Activated CD4-positive, alpha-beta T cell treated with anti-CD3 and anti-CD28 coated beads for 4 hours (primary cell): ENCODE measurements at places on chromosomes 6 and 20.

DNA sequence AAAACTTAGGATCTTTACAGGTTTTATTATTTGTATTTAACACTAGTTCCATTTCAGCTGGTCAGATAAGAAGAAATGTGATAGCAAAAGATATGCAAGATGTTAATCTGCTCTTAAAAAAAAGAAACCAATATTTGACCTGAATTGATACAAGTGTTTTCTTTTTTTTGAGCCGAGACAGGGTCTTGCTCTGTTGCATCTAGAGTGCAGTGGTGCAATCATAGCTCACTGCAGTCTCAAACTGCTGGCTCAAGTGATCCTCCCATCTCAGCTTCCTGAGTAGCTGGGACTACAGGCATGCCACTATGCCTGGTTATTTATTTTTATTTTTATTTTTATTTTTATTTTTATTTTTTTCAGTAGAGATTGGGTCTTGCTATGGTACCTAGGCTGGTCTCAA is 133.0 kb downstream of the GMPR start:
- no peak for DNase-seq

GRCh38 chr6:15358579-15359327 is 112.9 kb downstream of the JARID2 start:
- DNase-seq = no peak

- DNase-seq = no peak
Measured at GRCh38 chr6:36823421-36824096, 15.7 kb downstream of the CPNE5 start.

GRCh38 chr6:145814035-145814500 is 527 bp downstream of the FBXO30 start:
- DNase-seq = peak; percentile 2

GRCh38 chr6:95248499-95248898 is 328.8 kb upstream of the MANEA start:
- no peak for DNase-seq

DNA sequence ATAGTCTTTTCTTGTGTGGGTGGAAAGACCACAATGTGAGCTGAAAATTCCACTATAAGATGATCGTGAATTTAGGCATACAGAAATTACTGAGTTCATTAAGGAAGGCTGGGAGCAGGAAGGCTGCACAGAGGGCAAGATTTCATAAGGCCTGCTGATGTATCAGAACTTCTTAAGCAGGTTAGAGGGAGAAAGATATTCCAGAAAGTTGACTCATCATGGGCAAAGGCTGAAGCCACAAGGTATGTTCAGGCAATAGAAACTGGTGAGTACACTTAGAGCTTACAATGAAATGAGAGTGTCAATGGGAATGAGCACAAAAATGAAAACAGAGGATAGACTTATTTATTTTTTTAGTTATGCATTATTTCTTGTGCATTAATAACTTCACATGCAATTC is 618.6 kb downstream of the CBLN4 start:
- DNase-seq = no peak

GRCh38 chr6:1579096-1579495 is 30.6 kb upstream of the FOXC1 start:
- DNase-seq = no peak

GRCh38 chr20:1857466-1857865 is 37.7 kb upstream of the SIRPA start:
- DNase-seq = no peak

GRCh38 chr6:75853806-75854205 is 104.8 kb downstream of the MYO6 start:
- DNase-seq = no peak

GRCh38 chr6:167120583-167120903 is 2.4 kb upstream of the CCR6 start:
- DNase-seq = no peak

GRCh38 chr20:52210037-52210990 is 18.7 kb upstream of the ZFP64 start:
- DNase-seq = no peak

GRCh38 chr6:97059473-97059872 is 134.9 kb downstream of the KLHL32 start:
- no peak for DNase-seq

DNA sequence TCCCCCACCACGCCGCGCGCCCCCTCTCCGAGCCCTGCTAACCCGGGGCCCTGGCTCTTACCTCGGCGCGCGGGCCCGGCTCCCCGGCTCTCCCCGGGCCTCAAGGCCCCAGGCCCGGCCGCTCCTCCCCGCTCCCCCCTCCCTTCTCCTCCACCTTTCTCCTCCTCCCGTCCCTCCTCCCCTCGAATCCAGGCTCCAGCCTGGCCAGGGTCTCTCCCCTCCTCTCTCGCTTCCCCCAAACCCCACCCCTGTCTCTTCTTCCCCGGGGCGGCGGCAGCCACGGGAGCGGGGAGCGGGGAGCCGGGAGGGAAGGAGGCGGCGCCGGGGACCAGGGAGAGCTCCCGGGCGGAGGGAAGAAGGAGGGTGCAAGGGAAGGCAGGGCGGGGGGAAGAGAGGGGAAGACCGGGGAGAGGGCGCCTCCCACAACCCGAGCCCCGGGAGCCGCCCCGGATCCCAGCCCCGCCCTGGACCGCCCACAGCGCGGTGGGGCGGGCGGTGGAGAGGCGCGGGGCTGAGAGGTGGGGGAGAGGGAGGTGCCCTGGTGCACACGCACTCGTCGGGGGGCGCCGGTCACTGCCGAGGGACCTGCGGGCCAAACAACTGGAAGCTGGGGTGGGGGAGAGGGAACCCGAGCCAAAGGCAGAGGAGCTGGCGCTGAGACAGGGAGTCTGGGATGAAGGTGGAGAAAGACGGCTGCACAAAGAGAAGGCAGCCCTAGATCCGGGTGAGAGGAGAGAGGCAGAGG is at the start of gene GABBR1:
Gene GABBR1 (minus strand): TSS at position 395 of the 745 bp plus-strand sequence. CDS start 798 bp downstream, outside the sequence.
- peak; percentile 74 for DNase-seq

- no peak for DNase-seq
Measured at GRCh38 chr6:45192556-45192955, 135.6 kb upstream of the RUNX2 start.

GRCh38 chr6:94953867-94954631 is 623.3 kb upstream of the MANEA start:
- DNase-seq = no peak

DNA sequence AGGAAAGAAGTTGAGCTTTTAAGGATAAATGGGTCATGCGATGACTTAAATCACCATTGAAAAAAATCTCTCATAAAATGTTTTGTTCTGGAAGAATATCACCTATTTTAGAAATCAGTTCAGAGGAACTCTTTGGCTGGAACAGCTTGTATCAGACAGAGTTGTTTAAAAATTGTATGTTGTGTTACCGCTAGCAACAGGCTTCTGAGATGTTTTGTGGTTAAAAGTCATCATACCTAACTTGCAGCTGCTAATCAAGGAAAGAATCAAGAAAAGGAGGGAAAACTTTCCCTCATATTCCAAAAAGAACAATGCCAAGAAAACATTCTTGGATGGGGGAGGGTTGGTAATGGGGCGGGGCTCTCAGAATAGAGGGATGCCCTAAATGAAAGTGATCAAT is 220.7 kb upstream of the CITED2 start:
- DNase-seq = no peak

DNA sequence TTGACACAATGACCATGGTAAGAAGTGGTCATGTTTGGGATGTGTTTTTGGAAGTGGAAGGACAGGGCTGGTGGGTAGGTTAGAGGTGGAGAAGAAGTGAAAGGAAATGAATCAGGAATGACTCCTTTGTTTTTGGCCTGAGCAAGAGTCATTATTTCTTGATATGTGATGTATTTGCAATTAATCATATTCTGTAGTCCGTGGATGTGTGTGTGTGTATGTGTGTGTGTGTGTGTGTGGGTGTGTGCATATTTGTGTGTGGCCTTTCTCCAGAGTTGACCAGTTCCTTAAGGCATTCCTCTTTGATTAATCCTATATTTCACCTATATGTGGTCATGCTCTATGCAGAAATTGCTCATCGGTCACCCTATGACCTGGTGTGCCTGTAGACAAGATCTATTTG is 130.7 kb downstream of the UTRN start:
- DNase-seq = no peak

DNA sequence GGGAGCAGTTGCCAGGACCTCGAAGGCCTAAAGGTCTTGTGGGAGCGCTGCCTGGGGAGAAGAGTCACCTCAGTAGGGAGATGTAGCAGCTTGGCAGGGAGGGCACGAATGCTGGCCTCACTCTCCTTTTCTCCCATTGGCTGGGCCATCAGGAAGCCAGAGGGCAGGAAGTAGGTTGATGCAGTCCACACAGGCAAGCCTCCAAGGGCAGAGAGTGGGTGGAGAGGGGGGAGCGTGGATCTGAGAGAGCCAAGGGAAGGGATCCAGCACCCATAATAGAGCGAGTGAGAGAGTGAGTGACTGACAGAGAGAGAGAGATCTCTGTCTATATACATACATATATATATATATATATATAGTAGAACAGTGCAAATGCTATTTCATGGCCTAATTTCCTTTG is 215.3 kb upstream of the LRFN2 start:
- no peak for DNase-seq

GRCh38 chr20:1622450-1622849 is 2.6 kb upstream of the SIRPB1 start:
- no peak for DNase-seq

- DNase-seq = no peak
Measured at GRCh38 chr6:159966981-159967380, 1.9 kb upstream of the IGF2R start.

DNA sequence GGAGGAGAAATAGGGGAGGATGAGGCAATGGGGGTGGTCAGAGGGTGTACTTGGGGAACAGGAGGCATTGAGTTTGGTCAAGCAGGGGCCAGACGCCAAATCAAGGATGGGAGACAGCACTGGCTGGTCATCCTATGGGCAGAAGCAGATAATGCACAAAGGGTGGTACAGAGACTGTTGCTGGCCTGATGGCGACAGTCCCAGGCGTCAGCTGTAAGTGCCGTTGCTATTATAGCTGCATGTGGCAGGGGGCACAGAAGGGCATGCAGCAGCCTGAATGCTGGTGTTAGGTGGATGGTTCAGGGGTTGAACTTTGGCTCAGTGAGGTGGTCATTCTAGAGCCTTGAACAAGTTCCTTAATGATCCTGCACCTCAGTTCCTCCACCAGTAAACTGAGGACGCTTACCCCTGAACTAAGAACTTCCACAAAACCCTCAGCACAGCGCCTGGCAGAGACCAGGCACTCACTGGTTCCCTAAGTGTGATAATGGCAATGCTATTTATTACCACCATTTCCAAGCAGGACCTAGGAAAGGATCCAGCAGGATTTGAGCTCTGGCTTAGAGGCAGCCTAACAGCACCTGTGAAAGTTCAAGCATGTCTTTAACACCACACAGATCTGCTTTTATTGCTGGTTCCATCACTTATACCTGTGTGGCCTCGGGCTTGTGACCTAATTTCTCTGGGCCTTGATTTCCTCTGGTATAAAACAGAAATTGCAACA is 162.7 kb downstream of the INSM1 start:
- no peak for DNase-seq

DNA sequence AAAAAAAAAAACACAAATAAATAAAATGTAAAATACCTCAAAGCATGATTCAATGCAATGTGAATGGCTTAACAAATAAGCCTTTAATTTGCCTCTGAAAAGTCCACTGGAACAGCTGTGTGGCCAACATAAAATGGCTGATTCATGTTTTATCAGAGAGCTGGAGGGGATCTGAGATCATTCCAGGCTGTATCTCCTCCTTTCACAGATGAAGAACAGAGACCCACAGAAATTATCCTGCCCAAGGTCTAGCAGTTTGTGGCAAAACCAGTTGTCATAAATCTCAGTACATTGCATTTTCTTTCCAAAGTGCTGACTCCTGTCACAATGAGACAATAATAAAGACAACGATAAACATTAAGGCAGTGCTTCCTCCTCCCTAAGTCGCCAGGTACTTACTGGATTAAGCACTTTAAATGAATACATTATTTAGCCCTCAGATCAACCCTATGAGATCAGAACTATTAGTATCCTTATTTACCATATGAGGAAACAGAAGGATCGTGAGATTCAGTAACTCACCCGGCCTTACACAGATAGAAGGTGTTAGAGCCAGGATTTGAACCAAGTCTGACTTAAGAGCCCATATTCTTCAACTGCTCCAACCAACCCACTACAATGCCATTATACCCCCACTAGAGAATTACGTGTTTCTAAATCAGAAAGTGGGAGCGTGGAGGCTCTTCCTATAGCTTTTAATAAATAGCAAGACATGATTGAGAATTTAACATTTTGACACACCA is 118.3 kb downstream of the KIF13A start:
- no peak for DNase-seq

- DNase-seq = no peak
Measured at GRCh38 chr6:128538763-128539162, 18.4 kb upstream of the PTPRK start.

- no peak for DNase-seq
Measured at GRCh38 chr6:20055916-20056315, 156.4 kb downstream of the MBOAT1 start.

DNA sequence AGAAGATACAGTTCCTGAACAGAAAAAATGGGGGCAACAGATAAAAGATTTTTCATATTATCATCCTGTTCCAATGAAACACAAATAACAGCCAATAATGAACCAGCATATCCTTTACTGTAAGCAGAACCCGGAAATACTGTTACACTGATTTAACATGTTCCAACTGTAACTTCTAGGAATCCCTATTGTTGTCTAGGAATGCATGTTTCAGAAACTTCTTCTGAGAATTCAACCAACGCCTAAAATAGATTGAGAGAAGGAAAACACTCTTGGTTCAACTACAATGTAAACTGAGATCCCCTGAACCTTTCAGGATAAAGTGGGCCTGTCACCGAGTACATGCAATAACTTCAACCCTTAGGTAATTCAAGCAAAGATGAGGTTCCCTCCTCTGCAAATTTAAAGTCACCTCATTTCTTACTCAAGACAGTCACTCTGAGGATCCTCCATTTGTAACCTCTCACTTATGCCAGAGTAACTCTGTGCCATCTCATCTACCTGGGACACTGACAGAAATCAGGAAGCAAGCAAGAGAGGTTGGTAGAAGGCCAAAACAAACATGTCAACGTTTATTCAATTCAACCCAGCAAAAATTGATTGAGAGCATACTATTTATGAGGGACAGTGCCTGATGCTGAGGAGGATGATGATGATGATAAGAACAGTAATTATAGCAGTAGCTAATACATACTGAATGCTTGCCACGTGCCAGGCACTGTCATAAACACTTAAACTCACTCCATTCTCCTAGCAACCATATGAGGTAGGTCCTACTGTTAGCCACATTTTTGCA is 14.1 kb downstream of the UBE3D start:
- DNase-seq = no peak

DNA sequence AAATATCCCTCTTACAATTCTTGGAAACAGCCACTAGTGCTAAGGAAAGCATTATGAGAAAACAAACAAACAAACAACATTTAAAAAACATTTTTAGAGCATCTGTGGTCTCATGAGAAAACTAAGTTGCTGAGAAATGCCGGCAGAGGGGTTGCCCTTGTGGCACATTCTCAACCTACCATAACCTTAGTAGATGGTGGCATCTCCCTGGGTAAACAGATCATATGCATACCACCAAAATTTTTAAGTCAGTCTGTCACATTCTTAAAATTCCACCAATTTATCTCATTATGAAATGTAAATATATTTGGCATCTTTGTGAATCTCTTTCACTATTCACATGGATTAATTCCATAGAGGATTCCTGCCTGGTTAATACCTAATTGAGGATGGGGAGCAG is 575.7 kb upstream of the MARCKS start:
- DNase-seq = no peak

- DNase-seq = no peak
Measured at GRCh38 chr6:7311917-7312615, 933 bp downstream of the SSR1 start.
